Nucleus accumbens (tissue), 56 donors: ENCODE measurements at places on chromosomes 1 and 21.

DNA sequence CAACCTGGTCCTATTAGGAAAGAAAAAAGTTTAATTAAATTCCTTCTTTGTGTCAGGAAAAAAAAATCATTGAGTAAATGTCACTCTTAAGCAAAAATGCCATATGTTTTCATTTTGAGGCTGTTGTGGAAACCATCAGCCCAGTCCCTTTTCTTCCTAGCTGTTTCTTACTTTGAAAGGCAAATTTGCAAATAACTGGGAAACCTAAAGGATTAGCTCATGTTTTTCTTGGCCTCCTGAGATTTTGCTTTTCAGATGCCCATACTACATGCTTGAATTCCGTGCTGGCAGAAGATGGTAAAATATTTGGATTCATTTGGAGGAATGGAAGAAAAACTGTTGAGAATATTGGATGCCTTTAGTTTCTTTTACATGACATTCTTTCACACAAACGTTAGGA lies 182.1 kb upstream of the ADAMTS5 start:
- DNase-seq = no peak

DNA sequence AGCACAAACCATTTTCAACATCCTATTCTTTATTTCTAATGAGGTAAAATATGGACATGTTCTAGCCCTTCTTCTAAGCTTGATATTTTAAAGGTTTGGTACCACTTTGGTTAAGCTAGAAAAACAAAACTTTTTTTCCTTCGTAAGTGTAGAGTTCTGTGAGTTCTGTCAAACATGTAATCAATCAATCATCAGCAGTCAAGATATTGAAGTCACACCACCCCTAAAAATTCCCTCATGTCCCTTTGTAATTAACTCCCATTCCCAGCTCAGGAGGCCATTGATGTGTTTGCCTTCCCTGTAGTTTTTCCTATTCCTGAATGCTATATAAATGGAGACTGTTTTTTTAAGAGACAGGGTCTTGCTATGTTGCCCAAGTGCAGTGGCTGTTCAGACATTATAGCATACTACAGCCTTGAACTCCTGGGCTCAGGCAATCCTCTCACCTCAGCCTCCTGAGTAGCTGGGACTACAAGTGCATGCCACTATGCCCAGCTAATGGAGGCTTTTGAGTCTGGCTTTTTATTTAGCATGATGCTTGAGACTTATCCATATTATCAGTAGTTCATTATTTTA lies 23.0 kb downstream of the IVNS1ABP start:
- DNase-seq = no peak

DNA sequence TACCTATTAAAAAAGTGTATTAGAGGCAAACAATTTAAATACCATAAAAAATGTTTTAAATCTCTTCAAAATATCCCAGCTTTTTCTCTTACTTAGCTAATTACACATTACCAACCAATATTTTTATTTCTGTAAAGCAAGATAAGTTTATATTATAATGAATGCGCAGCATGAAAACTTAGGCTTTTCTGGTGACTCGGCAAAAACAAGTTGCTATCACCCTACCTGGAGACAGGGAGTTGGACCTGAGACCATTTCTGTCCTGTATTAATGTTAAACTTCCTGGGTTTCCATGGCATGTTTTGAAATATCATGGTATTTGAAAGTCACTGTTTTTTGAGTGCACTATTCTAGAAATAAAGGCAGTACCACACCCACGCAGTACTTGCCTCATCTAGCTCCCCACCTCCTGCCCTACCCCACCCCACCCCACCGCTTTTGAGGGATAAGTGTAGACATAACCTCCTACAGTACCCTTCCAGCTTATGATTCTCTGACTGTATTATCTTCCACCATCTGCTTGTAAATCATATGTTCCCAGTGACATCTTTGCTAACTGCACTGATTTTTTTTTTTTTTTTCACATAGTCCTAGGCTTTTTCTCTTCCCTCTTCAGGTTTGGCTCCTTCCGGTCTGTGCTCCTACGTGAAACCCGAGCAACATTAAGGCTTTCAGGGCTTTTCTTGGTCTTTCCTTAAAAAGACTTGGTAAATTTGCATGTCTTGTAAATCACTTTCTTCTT lies 77.5 kb downstream of the PHTF1 start:
- DNase-seq = no peak

DNA sequence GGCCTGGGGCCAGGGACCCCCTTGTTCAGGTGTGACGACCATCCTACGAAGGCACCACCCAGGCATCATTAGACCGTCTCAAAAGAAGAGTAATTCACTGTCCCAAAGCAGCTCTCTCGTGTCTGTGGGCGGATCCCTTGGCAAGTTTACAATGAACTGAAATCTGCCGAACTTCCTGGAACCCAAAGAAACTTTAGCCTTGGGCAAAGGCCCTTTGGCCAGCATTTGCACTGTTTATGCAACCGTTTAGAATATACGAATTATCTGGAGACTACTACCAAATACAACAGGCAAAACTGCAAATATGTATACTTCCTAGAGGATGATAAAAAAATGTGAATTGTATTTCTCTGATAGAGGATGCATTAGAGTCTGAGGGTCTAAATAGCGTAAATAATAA lies 1.4 kb upstream of the SOD1 start:
- DNase-seq = no peak

- DNase-seq = no peak
Observed at GRCh38 chr1:24713176-24713575, 32.1 kb upstream of the CLIC4 start.

DNA sequence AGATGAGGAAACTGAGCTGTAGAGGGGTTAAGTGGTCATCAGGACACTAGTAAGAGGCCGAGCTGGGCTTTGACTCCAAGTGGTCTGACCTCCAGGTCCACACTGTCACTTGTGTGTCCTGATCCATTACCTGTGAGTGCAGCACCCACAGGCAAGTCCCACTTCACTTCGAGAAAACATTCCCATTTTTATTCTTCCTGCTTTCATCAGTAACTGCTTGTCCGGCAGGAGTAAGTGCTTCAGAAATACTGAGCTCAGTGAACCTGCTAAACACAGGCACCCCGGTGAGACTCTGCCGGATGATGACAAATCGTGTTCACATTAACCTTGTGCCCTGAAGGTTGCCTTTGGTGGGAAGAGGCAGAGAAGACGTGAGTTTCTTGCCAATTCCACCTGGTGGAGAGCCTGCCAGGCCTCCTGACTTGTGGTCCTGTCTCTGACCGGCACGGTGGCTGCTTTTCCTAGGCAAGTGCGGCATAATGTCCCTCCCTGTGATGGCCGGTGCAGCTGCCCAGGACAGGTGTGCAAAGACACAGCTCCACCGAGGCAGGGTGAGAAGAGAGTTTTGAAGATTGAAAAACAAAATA lies 29.4 kb downstream of the ZBTB18 start:
- no peak for DNase-seq

GRCh38 chr1:150869683-150870082 lies 6.7 kb downstream of the ARNT start:
- no peak for DNase-seq

GRCh38 chr21:15992171-15992570 lies 262.4 kb downstream of the USP25 start:
- DNase-seq = no peak

GRCh38 chr1:98651116-98651632 lies 10.3 kb upstream of the SNX7 start:
- no peak for DNase-seq

DNA sequence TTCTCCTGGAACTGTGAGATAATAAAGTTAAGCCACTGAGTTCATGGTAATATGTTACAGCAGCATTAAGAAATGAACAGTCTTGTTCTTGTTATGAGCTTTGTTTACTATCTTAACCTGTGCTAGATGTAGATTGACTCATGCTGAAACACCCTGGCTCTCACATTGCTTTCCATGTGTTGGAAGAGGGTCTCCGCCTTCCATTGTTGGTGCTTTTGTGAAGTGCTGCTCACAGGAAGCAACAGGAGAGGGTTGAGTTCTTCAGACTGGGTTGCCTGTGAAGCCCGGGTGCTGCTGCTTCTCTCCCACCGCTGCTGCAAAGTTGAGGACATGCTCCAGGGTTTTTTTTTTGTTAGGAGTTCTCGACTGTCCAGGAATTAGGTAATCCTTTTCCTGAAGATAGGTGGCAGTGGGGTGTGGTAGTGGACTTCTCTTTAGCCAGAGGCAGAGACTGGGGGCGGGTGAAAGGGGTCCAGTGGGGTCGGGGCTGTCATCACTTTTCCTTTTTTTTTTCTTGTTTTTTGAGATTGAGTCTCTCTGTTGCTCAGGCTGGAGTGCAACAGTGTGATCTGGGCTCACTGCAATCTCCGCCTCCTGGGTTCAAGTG lies 28.7 kb upstream of the HMGN1 start:
- no peak for DNase-seq

DNA sequence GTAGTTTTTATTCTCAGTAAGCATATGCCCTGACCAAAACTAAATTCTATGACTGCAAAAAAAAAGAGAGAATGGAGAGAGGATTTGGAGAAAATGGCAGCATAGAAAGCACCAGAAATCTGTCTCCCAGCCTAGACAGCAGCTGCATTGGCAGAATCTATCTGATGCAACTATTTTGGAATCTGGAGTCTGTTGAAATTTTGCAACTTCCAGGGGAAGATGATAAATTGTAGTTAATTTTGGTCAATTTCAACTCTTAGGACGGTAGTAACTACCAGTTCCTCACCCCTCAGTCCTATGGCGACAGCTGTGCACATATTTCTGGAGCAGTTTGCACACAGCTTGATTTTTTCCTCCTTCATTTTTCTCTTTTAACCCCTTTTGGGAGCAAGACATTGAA lies 10.9 kb downstream of the EXO5 start:
- DNase-seq = no peak

- no peak for DNase-seq
Observed at GRCh38 chr1:150178548-150178947, 28.8 kb downstream of the PLEKHO1 start.

DNA sequence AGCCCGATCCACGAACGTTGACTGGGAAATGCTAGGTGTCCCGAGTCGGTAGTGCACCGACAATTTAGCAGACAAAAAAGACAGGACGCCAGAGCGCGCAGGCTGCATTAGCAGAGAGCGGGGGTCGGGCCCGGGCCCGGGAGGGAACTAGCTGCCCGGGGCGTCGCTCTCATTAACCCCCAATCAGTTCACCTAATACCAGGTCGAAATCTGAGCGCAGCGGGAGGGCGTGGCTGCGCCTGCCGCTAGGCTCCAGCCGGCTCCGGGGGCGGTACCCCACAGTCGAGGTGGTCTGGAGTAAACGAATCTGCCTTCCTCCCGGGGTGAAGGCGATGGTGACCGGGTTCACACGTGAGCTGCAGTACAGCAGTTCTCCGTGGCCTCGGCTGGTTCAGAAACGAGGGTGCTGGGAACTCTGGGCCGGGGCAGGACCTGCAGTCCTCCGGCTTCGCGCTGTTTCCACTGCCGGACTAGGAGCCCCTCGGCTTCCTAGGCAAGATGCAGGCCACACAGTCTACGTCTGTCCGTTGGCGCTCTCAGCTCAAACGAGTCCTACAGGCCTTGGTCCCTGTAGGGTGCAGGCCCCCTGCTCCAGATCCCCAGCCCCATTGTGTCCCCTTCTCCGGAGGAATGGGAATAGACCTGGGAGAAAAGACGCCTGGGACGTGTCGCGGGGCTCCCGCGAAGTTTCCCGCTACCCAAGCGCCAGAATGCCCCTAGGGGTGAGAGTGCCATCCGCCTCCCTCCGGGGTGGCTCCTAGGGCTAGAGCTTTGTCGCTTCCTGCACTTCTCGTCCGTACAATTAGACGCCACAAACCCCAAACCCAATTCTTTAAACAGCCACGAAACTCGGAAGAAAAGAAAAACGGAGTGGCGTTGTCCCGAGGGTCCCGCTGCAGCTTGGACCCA lies 2.0 kb downstream of the GFI1 start:
- no peak for DNase-seq

GRCh38 chr1:11525151-11525505 lies 46.2 kb downstream of the DISP3 start:
- DNase-seq = no peak

DNA sequence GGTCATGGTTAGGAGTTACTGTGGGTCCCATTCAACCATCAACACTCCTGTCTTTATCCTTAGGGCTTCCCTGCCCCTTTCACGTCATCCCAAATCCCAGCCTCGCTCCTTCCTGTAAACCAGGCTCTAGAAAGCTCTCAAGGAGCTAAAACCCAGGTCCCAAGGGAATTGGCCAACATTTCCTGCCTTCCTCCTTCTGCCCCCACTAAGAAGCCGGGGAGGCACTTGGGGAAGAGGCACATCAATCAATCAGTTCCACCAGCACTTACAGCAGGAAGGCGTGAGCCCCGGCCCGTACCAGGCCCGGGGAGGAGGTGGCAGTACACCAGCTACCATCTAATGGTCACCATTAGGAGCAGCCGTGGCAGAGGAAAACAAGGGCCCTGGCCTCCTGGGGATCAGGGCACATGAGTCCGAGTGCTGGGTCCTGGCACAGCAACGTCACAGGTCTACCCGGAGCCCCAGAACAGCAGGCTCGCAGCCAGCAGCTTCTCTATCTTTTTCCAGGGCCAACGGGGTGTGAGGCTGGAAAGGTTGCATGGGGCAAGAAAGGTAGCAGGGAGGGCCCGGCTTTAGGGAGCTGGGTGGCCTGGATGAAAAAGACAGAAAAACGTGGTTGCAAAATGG lies 108.6 kb downstream of the CASZ1 start:
- no peak for DNase-seq

GRCh38 chr1:67175530-67176087 lies 9.4 kb downstream of the IL23R start:
- no peak for DNase-seq

DNA sequence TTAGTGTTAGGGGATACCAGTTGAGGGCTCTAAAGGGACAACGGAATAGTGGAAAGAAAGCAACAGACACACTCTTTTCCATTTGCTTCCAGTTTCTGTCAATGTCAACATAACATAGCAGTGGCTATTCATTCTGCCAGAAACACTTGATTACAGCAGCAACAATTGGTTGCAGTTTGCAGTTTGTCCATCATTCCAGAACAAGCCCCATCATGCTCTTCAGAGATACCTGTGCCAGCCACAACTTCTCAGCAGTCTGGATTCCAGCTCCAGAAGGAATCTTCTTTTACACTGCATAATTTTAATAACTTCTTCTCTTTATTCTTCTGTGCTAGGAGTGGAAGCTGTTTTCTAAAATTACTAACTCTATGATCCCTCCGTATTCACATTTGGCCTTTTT lies 1521.4 kb downstream of the PLA2G4A start:
- no peak for DNase-seq
